ENCODE measurements at places on chromosomes 1 and 21. TPM values are rescaled to one million over a fixed set of nuclear protein-coding genes. Genes with fewer than 3 reads are reported as not detected.

DNA sequence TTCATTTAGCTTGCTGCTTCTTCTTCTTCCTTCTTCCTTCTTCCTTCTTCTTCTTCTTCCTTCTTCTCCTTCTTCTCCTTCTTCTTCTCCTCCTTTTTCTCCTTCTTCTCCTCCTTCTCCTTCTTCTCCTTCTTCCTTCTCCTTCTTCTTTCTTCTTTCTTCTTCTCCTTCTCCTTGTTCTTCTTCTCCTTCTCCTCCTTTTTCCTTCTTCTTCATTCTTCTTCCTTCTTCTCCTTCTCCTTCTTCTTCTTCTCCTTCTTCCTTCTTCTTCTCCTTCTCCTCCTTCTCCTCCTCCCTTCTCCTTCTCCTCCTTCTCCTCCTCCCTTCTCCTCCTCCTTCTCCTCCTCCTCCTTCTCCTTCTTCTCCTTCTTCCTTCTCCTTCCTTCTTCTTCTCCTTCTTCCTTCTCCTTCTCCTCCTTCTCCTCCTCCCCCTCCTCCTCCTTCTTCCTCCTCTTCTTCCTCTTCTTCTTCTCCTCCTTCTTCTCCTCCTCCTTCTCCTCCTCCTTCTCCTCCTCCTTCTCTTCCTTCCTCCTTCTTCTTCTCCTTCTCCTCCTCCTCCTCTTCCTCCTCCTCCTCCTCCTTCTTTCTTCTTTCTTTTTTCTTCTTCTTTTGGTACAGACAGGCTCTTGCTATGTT lies 110.1 kb downstream of the ST3GAL3 start:
- no peak for DNase-seq

DNA sequence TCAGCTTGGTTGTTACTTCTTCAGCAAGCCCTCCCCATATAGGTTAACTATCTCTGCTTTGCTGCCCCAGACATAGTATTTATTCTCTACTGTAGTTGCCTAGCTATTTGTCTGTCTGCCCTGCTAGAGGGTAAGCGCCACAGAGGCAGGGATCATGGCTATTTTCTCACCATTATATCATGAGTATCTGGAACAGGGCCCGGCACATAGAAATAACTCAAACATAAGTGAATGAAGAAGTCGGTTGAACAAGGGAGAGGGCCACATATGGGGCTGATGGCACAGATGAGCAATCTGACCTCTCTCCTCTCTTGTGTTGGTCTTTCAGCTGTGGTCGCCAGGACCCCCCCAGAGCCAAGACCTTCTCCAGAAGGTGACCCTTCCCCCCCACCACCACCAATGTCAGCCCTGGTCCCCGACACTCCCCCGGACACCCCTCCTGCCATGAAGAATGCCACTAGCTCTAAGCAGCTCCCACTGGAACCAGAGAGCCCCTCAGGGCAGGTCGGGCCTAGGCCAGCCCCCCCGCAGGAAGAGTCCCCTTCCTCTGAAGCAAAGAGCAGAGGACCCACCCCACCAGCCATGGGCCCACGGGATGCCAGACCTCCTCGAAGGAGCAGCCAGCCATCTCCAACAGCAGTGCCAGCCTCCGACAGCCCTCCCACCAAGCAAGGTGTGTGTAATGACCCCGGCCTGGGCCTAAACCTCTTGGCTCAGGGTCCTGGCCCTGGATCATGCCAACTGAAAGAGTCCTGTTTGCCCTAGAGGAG lies 14.9 kb downstream of the MAP7D1 start:
- DNase-seq: no peak

GRCh38 chr21:37994211-37994610 lies 78.0 kb upstream of the KCNJ6 start:
- DNase-seq: no peak

DNA sequence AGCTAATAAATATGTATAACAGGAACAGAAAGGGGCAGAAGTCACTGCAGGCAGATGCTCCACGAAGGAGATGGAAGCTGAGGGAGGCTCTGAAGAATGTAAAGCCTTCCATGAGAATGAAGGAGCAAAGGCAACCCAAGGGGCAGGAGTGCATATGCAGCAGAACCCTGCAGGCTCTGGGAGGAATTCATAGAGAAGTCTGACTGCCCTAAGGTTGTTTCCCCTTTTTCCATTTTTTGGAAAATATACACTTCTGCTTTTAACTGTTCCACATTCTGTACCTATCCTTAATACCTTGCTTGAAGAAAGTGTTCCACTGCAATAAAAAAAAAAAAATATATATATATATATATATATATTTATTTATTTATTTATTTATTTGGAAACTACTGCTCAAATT lies 69.6 kb downstream of the CD34 start:
- no peak for DNase-seq

GRCh38 chr1:55034476-55035133 lies 4.7 kb upstream of the PCSK9 start:
- DNase-seq: no peak

DNA sequence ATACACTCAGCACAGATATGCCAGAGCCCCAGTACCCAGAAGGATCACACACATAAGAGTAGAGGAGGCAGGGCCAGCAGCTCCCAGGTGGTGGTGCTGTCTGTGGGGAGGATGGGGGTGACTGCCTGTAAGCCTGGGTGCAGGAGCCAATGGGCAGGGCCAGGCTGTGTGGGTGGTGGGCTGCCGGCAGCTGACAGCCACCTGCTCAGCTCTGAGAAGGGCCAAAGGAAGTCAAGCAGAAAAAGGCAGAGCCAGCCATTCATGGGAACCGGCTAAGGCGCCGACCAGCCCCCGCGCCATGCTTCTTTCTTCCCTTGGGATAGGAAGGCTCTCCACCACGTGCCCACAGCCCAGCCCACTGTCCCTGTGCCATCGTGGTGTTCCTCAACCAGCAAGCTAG lies 14.1 kb downstream of the PIK3C2B start:
- DNase-seq: no peak

DNA sequence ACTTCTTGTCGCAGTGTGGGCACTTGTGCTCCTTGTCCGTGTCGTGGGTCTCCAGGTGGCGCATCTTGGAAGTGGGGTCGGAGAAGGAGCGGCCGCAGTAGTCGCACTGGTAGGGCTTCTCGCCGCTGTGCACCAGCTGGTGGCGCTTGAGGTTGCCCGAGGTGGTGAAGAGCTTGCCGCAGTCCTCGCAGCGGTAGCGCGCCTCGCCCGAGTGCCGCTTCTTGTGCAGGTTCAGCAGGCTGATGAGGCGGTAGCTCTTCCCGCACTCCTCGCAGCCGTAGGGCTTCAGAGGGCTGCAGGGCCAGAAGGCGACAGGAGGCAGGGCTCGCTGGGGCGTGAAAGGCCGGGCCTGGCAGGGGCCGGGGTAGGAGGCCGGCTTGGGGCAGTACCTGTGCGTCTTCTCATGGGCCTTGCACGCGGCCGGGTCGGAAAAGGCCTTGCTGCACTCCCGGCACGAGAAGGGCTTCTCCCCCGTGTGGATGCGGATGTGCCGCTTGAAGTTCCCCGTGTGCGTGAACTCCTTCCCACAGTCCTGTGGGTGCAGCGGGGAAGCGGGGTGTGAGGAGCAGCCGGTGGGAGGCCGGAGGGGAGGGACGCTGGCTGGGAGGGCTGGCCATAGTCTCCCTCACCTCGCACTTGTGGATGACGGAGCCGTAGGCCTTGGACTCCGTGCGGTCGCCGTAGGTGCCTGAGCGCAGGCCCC lies 31.4 kb downstream of the ZBTB17 start:
- no peak for DNase-seq

GRCh38 chr1:29133861-29134694 lies 10.4 kb upstream of the TMEM200B start:
- DNase-seq: no peak

DNA sequence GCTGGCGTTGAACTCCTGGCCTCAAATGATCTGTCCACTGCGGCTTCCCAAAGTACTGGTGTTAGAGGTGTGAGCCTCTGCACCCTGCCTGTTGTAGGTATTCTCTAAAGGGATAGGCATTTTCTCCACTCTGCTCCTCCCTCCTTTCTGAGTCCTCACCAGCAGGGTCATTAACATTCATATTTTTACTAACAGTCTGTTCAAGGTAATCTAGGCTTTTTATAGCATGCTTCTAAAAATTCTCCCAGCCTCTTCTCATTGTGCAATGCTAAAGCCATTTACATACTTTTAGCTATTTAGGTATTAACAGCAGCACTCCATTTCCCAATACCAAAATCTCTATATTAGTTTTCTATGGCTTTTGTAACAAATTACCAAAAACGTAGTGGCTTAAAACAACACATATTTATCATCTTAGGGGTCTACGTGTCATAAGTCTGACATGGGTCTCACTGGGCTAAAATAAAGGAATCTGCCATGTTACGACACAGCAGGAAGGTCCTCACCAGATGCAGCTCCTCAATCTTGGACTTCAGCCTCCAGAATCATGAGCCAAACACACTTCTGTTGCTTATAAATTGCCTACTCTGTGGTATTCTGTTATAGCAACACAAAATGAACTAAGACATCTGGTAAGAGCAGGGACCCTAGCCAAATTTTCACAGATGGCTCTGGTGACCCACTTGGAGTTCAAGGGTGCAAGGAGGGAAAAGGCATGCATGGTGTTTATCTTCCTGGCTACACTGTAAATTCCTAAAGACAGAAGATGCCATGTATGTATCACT lies 2.9 kb upstream of the SLC2A7 start:
- DNase-seq: no peak

DNA sequence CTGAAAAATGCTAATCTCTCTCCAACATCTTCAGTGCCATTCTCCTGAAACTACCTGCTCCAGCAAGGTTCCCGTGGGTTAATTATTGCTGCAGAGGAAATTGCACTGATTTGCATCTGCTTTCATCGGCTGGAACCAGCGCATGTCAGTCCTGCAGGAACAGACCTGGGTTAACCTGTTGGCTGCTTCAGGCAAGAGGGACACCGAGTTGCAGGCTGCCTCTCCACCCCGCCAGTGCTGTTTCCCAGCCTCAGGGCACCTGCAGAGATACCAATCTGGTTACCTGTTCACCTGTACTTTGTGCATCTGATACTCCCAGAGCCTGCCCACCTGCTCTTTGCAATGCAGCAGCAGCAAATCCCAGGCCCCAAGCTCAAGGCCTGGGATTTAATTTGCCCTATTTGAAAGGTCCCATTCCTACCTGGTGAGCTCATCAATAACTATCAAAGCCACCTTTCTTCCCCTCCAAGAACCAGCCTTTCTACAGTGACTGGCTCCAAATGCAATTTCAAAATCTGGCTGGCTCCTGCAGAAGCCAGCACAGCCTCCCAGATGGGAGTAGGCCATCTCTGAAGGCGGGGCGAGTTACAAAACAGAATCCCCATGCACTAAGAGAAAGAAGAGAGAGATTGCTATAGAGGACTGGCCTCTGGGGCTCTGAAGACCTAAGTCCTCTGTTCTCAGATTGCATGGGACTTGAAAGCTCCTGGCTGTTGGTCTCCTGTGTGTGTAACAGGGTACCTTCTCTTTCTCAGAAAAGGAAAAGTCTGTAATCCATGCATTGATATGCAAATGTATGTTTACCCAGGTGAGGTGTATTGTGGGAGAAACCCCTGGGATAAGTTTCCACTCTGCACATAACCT lies 67.8 kb downstream of the TOMM20 start:
- no peak for DNase-seq

GRCh38 chr1:20124456-20125057 lies 5.2 kb upstream of the PLA2G2D start:
- no peak for DNase-seq

- no peak for DNase-seq
These were observed 143.8 kb downstream of the TGFB2 start for GRCh38 chr1:218488986-218489385.

DNA sequence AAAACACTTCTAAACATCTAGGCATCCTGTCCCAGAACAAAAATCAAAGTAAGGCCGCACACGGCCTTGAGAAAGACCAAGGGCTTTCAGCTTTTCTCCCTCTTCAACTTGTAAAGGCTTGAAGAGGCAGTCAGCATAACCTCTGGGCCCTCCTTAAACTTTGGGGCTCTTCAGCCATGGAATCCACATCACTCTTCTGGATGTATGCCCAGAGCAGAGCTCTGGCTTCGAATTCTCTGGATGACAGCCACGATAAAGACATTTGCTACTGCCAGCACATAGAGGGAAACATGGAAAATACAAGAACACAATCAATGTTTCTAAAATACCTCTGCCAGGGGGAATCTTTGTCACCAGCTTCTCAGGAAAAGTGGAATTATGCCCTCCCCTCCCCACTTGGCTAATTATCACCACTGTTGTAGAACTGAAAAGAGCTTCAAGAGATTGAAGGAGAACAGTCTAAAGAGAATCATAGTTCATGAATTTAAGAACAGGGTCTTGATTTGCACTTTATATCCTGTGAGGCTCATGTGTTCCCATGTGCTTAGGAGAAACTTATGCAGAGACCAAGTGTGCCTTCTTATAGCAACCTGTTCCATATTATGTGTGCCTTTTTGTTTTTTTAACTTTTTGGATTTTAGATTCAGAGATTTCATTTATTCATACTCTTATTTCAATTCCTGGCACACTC lies 39.0 kb upstream of the DPT start:
- no peak for DNase-seq

DNA sequence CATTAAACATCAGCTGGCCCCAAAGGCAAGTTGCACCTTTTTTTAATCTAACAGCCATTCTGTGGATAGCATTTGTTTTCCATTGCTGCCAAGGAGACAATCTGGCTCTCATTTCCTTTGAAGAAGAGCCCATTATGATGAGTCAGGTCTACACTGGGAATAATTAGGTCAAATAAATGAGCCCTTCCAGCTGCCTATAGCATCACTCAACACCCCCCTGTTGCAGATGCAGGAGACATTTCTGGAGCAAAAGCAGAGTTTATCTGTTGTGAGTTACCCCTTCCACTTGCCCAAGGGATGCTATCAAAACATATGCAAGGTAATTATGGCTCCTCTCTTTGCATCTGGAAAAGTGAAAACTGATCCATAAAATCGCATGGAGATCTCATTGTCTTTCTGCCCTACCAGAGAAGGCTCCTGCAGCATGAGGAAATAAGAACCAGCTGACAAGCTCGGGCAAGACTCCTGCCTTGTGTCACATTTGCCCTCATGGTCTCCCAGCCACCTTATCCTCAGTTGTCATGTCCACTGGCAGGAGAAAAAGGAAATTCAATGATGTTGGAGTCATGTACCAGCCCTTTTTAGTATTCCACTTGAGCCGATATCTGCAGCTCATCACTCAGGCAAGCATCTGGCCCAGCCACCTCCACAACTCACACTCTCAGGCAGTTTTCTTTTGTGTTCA lies 135.9 kb downstream of the SLC30A10 start:
- no peak for DNase-seq

DNA sequence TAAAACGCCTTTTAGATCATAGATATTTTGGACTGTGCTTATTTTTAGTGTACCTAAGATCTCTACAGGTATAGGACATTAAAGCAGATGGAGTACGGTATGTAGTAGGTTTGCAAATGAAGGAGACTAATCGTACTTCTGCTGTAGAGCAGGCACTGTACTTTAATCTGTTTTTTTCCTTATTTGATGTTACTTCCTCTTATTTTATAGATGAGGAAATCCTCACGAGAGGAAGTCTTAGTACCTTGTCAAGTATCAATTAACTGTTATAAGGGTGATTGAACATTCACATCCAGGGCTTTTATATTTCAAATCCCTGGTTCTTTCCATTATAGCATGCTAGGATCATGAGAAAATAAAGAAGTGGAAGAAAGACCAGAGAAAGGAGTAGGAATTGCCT lies 41.1 kb downstream of the CACHD1 start:
- DNase-seq: no peak

The OR2AK2 gene
- not detected for total RNA-seq

The SERPINC1 gene
- total RNA-seq: 0.27 TPM

The ESPN gene
- 1.2 TPM for total RNA-seq

The AMY2A gene
- not detected for total RNA-seq

The SLC35E2B gene
- total RNA-seq: 119 TPM

The TBX19 gene
- total RNA-seq: 2.6 TPM

The REG4 gene
- total RNA-seq: 0.29 TPM

The FALEC gene
- total RNA-seq: 1.9 TPM

The TPRG1L gene
- 15.9 TPM for total RNA-seq

The CDA gene
- total RNA-seq: 0.64 TPM

All from mesothelial cell of epicardium (in vitro differentiated cells).